Stimulated activated CD8-positive, alpha-beta memory T cell treated with anti-CD3 and anti-CD28 coated beads, Interleukin-15, amount 100 ng/mL, for 24 hours (primary cell): ENCODE measurements at places on chromosomes 6 and 20.

DNA sequence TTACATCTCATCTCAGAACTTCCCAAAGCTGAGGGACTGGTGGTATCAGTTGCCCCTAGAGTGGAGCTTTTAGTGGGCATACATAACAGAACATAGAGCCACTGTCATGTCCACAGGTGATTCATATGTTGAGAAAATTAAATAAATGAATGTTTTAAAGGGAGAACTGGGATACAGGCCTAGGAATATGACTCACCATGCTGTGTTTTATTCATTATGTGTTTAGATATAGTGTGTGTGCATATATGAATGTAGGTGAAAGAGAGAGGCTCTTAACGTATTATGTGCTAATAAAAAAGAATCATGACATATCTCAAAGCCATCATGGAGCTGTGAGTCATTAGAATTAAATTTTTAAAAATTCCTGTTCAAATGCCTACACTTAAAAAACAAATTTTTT lies 332.2 kb upstream of the RSPO3 start:
- DNase-seq, result no peak

DNA sequence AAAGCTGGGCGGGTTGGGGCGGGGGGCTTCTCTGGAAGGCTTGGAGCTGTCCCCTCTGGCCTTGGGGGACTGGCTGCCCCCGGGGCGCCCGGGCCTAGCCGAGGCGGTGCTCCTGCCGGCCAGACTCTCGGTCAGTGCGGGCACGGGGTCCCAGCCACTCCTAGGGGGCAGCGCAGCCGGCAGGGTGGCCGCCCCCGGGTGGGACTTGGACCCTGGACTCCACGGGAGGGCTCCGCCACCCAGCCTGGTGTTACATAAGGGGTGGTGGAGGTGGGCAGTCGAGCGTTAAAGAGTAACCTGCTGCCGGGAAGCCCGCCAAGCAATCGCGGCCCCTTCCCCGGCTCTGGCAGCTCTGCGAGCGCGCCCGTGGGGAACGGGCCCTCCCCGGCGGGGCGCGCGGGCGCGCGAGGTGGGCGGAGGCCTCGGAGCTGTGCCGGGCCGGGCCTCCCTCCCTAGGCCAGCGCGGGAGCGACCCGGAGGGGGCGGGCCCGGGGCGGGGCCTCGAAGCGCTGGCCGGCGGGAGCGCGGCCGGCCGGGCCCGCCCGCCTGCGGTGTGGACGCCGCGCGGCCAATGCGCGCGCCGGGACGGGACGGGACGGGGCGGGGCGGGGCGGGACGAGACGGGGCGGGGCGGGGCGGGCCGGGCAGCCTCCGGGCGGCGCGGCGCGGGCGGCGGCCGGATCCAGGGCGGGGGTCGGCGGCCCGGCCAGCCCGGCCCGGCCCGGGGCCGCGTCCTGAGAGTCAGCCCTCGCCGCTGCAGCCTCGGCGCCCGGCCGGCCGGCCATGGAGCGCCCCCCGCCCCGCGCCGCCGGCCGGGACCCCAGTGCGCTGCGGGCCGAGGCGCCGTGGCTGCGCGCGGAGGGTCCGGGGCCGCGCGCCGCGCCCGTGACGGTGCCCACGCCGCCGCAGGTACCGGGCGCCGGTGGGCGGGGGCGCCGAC lies at the start of gene SLC2A4RG:
Gene SLC2A4RG (plus strand): TSS at position 647 of the 940 bp plus-strand sequence. CDS start 137 bp downstream, at position 784.
- DNase-seq, result no peak

DNA sequence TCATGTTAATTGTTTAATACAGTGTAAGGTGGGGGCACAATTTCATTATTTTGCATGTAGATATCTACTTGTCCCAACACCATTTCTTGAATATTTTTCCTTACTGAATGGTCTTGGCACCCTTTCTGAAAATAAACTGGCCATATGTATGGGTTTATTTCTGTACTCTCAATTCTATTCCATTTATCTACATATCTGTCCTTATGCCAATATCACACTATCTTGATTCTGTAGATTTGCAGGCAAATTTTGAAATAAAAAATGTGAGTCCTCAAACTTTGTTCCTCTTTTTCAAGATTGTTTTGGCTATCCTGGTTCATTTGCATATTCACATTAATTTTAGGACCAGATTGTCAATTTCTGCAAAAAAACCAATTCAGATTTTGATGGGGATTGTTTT lies 34.8 kb downstream of the SCGN start:
- DNase-seq, result no peak

DNA sequence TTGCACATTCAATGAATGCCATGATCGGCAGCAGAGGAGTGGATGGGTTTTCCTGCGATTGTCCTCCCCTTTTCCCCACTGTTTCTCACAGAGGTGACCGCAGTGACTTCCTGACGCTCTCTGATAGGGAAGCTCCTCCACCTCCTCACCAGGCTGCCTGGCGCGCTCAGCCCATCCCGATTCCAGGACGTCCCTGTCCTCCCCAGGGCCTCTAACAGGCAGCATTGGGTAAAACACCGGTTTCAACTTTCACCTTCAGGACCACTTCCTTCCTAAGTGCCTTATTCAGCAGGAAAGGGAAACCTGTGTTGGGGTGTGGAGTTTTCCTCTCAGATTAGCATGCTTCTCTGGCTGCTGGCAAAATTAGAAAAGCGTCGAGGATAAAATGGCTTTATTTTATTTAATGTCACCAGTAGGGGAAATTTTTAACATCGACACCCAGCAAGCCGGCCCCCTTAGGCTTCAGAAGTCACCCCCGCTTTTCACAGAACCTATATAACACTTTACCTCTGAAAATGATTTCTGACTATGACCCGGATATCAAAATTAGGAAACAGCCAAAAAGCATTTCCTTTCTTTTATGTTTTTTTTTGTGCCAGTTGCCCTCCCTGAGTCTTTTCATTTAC lies 570.4 kb upstream of the GJE1 start:
- DNase-seq, result no peak

- DNase-seq, result no peak
These were observed 353.4 kb downstream of the RNGTT start for GRCh38 chr6:88609983-88610382.

DNA sequence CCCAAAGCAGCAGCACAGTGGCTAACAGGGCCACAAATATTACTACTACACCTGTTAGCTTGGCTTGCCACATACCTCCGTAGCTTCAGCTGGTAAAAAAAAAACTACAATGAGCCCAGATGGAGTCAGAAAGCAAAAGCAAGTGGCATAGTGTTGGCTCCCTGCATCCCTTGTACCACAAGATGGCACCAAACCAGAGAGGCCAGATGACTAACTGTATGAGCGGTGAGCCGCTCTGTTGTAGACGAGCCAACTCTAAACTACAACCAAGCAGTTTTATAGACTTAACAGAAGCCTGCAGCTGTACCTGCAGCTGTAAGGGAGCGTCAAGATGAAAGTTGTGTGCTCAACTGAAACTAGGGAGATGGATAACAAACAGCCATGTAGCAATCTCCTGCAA lies 84.5 kb upstream of the MCHR2 start:
- DNase-seq, result no peak

DNA sequence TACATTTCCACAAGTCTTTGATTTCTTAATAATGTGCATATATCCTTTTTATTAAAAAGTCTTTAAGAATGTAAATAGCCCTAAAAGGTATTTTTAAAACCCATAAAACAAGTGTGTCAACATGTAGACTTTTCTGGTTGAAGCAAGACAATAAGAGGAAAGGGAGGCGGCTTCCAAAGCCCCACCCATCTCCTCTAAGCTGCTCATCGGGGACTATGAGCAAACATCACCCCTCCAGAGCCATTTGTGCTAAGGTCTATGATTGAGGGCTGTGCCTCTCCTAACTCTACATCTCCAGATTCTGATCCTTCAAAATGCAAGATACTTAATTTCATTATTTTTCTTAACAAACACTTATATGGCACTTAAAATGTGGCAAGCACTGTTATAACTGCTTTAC lies 2.5 kb upstream of the NAA20 start:
- no peak for DNase-seq

- DNase-seq, result no peak
These were observed 178.6 kb downstream of the PDE7B start for GRCh38 chr6:136030131-136030530.

- no peak for DNase-seq
These were observed 9.1 kb downstream of the CASS4 start for GRCh38 chr20:56420940-56421688.

DNA sequence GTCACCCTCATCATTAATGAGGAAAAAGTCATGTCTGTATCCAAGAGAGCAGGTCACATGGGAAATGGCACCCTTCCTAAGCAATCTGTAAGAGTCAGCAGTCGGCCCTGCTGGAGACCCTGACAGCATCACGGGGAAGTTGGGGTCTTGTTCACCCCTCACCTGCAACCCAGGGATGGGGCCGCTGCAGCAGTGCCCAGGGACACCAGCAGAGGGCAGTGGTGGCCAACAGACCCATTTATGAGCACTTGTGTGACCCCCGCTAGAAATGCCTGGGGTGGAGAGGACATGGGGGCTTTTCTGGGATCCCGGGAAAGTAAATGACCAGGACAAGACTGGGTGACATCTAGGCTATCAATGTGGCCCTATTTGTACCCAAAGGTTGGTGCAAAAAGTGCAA lies 35.9 kb downstream of the ANKRD60 start:
- DNase-seq, result no peak

GRCh38 chr20:40807821-40808170 lies 118.8 kb upstream of the MAFB start:
- DNase-seq, result no peak

DNA sequence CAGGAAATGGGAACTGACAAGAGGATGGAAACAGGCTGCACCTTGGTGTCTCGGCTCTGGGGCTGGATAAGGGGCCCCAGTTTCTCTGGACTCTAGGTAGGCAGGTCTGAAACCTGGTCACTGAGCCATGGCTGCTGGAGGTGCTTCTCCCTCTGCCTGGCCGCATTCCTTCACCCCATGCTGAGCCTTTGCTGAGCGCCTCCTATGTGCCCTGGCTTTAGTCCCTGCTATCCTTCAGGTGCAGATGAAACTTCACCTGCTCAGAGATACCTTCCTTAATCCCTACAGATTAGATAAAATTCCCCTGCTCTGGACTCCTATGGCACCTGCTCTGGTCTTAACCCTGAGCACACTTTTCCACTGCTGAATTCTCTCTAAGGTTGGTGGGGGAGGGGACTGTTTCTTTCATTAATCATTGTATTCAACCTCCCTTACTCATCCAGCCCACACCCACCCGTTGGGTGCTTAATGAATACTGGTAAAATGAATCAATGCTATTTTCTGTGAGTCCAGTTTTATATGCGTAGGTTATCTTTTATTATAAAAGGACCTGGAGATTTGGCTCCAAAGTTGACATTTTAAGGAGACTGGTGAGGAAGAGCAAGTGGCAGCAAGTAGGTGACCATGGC lies 19.3 kb downstream of the MYLK4 start:
- no peak for DNase-seq
